Large intestine (tissue), 12 donors: ENCODE measurements at places on chromosomes 12 and 14. TPM values are rescaled to one million over a fixed set of nuclear protein-coding genes. Genes with fewer than 3 reads are reported as not detected.
A peak's percentile ranks its signal among the peaks of the same experiment; 100 is the strongest.

DNA sequence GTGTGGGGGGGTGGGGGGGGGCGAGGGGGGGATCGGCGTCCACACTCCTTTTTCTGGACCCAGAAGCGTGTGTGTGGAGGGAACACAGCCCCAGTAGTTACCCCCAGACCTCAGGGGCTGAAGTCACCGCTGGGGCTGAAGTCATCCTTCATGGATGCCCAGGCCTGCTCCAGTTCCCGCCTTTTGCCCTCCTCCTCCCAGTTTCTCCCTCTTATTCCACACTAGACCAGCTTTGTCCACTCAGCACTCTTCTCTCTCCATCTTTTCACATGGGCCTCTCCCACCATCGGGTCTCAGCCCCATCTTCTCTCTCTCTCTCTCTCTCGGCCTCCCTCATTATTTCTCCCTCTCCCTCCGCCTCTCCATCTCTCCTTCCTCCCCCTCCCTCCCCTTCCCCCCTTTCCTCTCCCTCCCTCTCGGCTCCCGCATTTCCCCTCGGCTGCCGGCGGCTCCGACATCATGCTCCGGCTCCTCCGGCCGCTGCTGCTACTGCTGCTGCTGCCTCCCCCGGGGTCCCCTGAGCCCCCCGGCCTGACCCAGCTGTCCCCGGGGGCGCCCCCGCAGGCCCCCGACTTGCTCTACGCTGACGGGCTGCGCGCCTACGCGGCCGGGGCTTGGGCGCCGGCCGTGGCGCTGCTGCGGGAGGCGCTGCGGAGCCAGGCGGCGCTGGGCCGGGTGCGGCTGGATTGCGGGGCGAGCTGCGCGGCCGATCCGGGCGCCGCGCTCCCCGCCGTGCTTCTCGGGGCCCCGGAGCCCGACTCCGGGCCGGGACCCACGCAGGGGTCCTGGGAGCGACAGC, at the start of gene P3H3:
TSS of gene P3H3 (plus strand) at position 426 of the 799 bp plus-strand sequence. CDS start at position 460, 34 bp downstream.
- H3K4me3 ChIP-seq = peak within 1 kb of the TSS; percentile 97
- peaks cover 2% of the 10 kb centered on the region for H3K27me3 ChIP-seq
- peaks cover 16% of the 10 kb centered on the region for H3K36me3 ChIP-seq
- H3K27ac ChIP-seq = peak within 1 kb of the TSS; percentile 87
- peak; percentile 62 for DNase-seq

The OR11H12 gene
- polyA plus RNA-seq = not detected

GRCh38 chr12:106031761-106032622, 106.8 kb downstream of the NUAK1 start:
- no peak overlapping the region for H3K4me3 ChIP-seq
- H3K27ac ChIP-seq = no peak overlapping the region
- peaks cover 3% of the 10 kb centered on the region for H3K27me3 ChIP-seq

The KRT79 gene
- not detected for polyA plus RNA-seq

The CELA1 gene
- polyA plus RNA-seq = not detected

DNA sequence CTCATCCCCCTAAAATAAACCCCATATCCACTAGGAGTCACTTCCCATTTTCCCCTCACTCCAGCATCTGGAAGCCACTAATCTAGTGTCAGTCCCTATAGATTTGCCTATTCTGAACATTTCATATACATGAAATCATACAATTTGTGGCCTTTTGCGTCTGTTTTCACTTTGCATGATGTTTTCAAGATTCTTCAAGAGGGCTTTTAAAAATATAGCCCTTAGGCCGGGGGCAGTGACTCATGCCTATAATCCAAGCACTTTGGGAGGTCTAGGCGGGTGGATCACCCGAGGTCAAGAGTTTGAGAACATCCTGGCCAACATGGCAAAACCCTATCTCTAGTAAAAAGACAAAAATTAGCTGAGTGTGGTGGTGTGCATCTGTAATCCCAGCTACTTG, 104.7 kb downstream of the VEZT start:
- H3K4me1 ChIP-seq = no peaks in the 10 kb centered on the region
- no peak overlapping the region for H3K4me3 ChIP-seq
- no peak for DNase-seq
- H3K27me3 ChIP-seq = no peaks in the 10 kb centered on the region
- no peaks in the 10 kb centered on the region for H3K36me3 ChIP-seq

- no peak overlapping the region for H3K4me3 ChIP-seq
- H3K27ac ChIP-seq = no peak overlapping the region
- no peaks in the 10 kb centered on the region for H3K36me3 ChIP-seq
- no peaks in the 10 kb centered on the region for H3K27me3 ChIP-seq
- H3K4me1 ChIP-seq = no peaks in the 10 kb centered on the region
- DNase-seq = no peak
These were observed 13.7 kb downstream of the COL2A1 start for GRCh38 chr12:47990351-47991105.

DNA sequence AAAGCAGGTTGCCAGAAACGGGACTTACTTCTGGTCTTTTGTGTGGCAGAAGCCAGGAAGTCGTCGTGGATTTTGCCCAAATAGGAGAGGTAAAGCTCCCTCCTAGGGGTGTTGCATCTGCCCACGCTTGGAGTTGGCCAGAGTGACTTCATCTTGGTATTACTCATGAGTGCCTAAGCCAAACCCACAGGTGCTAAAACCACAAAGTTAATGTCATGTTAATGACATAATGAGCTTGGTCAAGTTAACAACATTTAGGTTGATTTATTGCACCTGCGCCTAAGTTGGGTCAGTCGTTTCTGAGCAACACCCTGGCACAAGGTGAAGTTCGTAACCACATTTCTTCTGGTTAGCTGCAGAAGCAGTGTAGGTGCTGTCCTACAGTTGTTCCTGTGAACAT, 225.2 kb downstream of the FUT8 start:
- no peaks in the 10 kb centered on the region for H3K4me1 ChIP-seq
- peaks cover 3% of the 10 kb centered on the region for H3K36me3 ChIP-seq
- no peak for DNase-seq

GRCh38 chr12:105020241-105020962, 34.3 kb downstream of the NOPCHAP1 start:
- H3K4me3 ChIP-seq = no peak overlapping the region
- peaks cover 3% of the 10 kb centered on the region for H3K36me3 ChIP-seq
- no peaks in the 10 kb centered on the region for H3K27me3 ChIP-seq
- H3K4me1 ChIP-seq = no peaks in the 10 kb centered on the region

DNA sequence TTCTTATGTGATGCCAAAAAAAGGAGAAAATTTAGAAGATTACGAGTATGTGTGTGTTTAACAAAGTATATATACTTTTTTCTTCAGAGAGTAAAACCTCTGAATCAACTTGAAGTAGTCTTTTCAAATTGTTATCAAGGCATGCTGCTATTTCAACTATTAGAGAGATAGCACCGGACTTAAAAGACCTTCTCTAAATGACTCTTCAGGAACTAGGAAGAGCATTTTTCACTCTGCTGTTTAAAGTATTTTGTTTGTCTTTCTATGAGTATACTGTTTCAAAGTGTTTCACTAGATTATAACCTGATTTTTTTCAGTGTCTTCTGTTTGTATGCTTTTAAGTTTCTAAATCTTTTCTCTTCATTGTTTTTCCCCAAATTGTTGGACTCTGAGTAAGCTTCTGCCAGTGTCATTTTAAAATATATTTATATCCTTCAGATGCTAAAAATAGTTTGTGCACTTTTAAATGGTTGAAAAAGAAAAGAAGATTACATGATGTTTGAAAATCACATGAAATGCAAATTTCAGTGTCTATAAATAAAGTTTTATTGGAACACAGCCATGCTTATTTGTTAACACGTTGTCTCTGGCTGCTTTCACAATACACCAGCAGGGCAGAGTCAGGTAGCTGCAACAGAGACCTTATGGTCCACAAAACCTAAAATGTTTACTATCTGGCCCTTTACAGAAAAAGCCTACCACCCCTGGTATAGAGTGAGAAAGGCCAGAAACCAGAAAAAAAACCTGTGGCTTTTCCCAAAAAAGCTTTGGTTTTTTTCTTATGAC, 21.3 kb downstream of the CRADD start:
- no peak for DNase-seq
- peaks cover 4% of the 10 kb centered on the region for H3K4me1 ChIP-seq
- H3K27me3 ChIP-seq = no peaks in the 10 kb centered on the region

GRCh38 chr14:75411214-75411540, 16.6 kb upstream of the JDP2 start:
- H3K27me3 ChIP-seq = no peaks in the 10 kb centered on the region
- no peaks in the 10 kb centered on the region for H3K36me3 ChIP-seq
- H3K27ac ChIP-seq = no peak overlapping the region
- no peak overlapping the region for H3K4me3 ChIP-seq
- no peak for DNase-seq

- no peak overlapping the region for H3K27ac ChIP-seq
- H3K4me3 ChIP-seq = no peak overlapping the region
- H3K4me1 ChIP-seq = no peaks in the 10 kb centered on the region
- no peaks in the 10 kb centered on the region for H3K27me3 ChIP-seq
- DNase-seq = no peak
- H3K36me3 ChIP-seq = no peaks in the 10 kb centered on the region
These were observed 83.2 kb downstream of the ALG10B start for GRCh38 chr12:38399711-38400206.

DNA sequence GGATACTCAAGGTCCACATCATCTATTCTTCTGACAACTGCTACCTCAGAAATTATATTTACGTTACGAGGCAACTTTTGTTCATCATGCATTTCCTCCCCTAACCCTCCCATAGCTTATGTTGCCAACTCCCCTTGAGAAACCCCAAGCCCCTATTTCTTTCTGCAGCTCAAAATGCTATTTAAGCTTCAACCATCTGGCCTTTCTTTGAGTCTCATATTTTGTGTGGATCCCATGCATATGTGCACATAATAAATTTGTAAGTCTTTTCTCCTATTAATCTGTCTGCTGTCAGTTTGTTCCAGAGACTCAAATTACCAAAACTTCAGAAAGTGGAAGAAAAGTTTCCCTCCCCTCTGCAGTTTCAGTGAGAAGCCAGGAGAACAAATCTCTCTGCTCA, 444.1 kb downstream of the TRHDE start:
- no peaks in the 10 kb centered on the region for H3K36me3 ChIP-seq
- no peak overlapping the region for H3K4me3 ChIP-seq

The TXNDC16 gene
- polyA plus RNA-seq = 12.7 TPM

The DHRS1 gene
- polyA plus RNA-seq = 81.3 TPM

GRCh38 chr12:69019082-69019481, 86.1 kb upstream of the CPM start:
- no peaks in the 10 kb centered on the region for H3K27me3 ChIP-seq
- no peak for DNase-seq
- no peak overlapping the region for H3K4me3 ChIP-seq

GRCh38 chr12:59873136-59873535, 277.3 kb downstream of the SLC16A7 start:
- H3K27me3 ChIP-seq = no peaks in the 10 kb centered on the region
- H3K4me1 ChIP-seq = no peaks in the 10 kb centered on the region
- no peak overlapping the region for H3K27ac ChIP-seq
- no peak for DNase-seq

DNA sequence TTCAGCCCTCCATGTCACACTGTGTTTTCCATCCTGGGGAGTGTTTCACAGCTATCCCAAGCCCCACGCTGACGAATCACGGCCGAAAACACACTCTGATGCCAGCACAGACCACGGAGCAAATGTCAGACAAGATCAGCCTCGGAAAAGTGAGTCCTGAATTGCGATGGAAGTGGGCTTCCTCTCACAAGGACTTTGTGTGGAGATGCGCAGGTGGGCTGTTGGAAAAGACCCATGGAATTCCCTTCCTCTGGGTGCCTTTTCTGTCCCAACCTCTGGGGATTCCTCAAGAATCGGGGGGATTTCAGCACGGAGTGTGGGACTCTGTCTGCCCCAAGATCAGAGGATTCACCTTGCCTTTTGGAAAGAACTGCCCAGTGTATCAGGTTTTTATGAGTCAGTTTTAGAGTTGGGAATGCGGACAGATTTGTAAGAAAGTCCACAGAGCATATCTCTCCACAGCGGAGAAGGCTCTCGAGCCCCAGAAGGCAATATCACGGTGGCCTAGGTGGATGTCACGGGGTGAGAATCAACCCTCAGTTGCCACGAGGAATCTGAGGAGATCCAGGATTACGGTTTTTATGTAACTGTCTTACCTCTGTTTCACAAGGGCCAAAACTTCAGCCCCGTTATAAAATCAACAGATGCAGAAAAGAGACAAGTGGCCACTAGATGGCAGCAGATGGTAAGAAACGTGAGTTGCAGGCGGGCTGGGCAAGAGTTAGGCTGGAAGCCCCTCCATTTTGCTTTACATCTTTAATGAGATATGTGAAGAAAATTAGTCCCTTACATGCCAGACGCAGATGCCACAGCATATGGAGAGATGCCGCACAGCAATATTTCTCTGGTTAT, 201.9 kb downstream of the DAD1 start:
- DNase-seq = peak; percentile 59
- H3K27me3 ChIP-seq = no peaks in the 10 kb centered on the region

The HELB gene
- polyA plus RNA-seq = 3.5 TPM

GRCh38 chr14:61875483-61875882, 113.3 kb downstream of the SNAPC1 start:
- H3K4me1 ChIP-seq = no peaks in the 10 kb centered on the region
- H3K27ac ChIP-seq = no peak overlapping the region
- H3K4me3 ChIP-seq = no peak overlapping the region
- H3K27me3 ChIP-seq = peaks cover 5% of the 10 kb centered on the region
- DNase-seq = no peak

The RPS6KL1 gene
- 5.4 TPM for polyA plus RNA-seq

DNA sequence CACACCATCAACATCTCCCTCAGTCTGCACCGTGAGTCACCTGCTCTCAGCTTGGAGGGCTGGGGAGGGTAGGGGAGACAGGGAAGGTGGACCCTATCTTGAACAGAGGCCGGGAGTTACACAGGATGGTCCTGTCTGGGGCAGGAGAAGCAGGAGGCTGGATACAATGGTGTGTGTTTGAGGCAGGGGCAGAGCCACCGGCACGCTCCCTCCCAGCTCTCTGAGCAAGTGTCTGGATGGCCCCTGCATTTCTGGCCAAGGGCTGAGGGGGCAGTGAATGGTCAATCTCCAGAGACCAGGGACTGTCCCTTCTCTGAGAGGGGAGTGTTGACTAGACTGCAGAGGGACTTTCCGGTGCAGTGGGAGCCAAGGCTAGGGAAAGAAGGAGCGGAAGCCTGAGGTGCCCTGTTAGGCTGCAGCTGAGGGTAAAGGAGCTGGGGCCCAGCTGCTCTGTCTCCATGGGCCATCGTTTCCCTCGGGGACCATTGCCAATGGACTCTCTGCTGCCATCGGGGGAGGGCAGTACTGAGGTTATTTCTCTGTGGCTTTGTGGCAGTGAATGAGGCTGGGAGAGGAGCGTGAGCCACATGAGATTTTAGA, 1.9 kb downstream of the LRP1-AS start:
- H3K27me3 ChIP-seq = no peaks in the 10 kb centered on the region
- H3K4me1 ChIP-seq = peaks cover 50% of the 10 kb centered on the region
- H3K4me3 ChIP-seq = no peak overlapping the region
- no peak overlapping the region for H3K27ac ChIP-seq
- peaks cover 64% of the 10 kb centered on the region for H3K36me3 ChIP-seq

The IL26 gene
- polyA plus RNA-seq = 0.10 TPM

DNA sequence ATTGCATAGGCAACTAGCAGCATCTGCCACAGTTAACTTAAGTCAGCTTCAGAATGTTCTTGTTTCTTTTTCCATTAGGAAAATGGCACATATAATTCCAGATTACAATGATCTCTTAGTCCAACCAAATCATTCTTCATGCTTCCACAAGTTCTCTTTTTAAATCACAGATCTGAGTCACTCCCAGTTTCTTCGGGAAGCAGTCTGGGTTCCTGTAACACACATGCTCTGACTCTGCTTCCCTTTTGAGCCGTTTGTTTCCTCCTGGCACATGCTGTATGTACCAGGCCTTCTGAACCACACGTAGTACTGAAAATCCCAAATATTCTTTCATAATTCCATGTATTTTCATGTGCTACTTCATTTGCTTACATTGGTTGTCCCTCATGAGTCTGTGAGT, 388.8 kb upstream of the PDE3A start:
- no peaks in the 10 kb centered on the region for H3K27me3 ChIP-seq
- no peaks in the 10 kb centered on the region for H3K36me3 ChIP-seq
- H3K27ac ChIP-seq = no peak overlapping the region
- no peak overlapping the region for H3K4me3 ChIP-seq
- no peaks in the 10 kb centered on the region for H3K4me1 ChIP-seq
- DNase-seq = no peak
